ENCODE measurements at places on chromosomes 7 and 10.

DNA sequence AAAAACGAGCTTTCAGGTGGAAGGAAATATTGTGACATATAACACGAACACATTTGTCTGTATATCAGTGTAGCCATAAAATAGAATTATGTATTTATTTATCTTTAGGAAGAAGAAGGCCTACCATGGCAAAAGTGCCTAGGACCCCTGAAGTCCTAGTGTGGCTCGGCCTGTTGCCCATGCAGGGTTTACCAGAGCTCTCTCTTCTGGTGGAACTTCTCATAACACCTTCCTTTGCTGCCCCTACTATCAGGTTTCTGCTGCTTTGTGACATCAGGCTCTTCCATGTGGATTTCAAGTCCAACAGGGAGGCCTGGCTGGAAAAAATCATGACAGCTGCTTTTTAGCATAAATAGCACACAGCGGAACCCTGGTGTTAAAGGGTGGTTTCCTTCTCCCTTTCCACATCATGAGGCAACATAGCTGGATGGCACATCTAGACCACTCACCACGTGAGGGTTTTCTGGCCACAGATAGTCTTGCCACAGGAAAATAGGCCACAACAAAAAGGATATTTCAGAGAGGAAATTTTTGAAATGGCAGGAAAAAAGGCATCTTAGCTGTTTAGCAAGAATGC, 44.8 kb upstream of the ADO start:
- no peak for DNase-seq

DNA sequence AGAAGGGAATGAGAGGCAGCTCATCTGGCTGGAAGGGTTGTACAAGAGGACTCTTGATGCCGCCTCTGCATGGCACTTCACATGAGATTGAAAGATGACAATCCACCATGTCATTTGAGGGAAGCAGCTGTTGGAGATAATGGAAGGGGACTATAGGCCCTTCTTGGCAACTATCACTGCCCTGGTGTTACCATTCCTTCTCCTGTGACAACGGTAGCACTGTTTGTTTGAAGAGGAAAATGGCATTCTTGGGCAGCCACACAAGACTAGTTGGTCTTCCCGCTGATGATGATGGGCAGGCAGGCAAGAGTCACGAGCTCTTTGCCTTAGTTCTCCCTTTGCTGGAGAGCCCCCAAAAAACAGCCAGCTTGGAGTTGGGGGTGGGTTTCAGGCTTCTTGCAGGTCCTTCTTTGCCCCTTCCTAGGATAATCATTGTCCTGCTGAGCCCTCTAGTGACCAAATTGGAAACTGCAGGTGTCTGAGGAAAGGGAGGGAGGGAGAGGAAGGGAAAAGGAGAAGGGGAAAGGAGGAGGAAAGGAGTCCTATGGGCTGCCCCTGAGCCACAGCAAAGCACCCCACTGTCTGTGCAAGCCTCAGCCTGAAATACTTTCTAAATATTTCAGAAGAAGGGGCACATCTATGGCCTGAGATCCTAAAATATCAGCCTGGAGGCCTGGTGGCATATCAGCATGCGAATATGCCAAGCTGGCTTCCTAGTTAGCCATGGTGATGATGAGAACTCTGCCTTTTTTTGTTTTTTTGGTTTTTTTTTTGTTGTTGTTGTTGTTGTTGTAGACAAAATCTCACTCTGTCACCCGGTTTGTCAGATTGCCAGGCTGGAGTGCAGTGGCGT, 165.6 kb upstream of the KMT2E start:
- DNase-seq, result no peak

DNA sequence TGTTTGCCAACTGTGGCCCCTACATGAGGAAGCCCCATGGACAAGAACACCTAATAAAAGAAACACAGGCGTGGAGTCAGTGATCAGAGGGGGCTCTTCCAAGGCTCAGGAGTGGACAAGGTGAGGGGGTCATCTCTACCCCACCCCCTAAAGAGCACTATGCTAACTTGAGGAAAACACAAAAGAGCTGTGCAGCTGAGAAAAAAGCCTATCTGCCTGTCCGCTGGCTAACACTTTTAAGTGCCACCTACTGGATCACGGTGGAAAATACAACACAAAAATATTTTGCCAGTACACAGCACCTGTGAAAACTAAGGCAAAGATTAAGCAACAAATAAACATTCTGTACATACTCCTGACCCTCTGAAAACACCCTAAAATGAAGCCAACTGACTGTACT, 53.1 kb upstream of the COBL start:
- no peak for DNase-seq

- DNase-seq, result no peak
Observed at GRCh38 chr10:88979153-88979562, 11.4 kb upstream of the FAS start.
